Aorta (tissue), 5 donors: ENCODE measurements at places on chromosomes 1 and 21. TPM values are rescaled to one million over a fixed set of nuclear protein-coding genes. Genes with fewer than 3 reads are reported as not detected.

Gene ZNF648
- total RNA-seq, result not detected

DNA sequence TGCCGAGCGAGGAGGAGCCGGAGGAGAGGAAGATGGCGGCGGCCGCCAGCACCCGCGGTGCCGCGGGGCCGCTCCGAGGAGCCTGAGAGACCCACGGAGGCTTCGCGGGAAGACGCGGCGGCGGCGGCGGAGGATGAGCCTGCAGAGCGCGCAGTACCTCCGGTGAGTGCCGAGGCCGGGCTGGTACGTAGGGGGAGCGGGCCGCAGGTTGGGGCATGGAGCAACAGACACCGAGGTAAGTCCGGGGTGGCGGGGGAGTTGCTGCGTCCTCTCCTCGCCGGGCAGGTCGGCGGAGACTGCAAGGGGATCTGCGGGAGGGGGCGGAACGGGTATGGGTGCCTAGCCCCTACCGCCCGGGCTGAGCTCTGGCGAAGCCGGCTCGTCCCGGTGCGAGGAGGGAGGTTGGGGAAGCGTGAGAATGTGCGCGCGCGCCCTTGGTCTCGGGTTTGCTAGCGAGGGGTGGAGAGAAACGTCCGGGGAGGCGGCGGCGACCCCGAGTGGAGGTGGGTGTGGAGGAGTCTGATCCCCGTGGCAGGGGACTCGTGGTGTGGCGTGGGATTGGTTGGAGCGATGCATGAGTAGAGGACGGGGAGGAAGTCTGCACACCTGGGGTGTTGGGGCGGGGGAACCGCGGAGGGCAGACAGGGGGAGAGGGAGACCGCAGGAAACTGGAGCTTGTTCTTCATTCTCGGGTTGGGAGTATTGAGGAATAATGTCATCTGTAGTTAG is at the start of gene SMG7:
Gene SMG7, plus strand, starts transcription at position 12 of the 729 bp plus-strand sequence. Its CDS starts 122 bp downstream, at position 134.
- DNase-seq, result peak; percentile 87

- DNase-seq, result no peak
Measured at GRCh38 chr1:43441166-43441893, 12.4 kb downstream of the HYI start.

Gene GCLM
- 11.7 TPM for total RNA-seq

GRCh38 chr1:162023181-162023546 is 505 bp downstream of the OLFML2B start:
- no peak for DNase-seq

GRCh38 chr1:3787349-3787715 is 9.0 kb downstream of the LRRC47 start:
- no peak for DNase-seq

DNA sequence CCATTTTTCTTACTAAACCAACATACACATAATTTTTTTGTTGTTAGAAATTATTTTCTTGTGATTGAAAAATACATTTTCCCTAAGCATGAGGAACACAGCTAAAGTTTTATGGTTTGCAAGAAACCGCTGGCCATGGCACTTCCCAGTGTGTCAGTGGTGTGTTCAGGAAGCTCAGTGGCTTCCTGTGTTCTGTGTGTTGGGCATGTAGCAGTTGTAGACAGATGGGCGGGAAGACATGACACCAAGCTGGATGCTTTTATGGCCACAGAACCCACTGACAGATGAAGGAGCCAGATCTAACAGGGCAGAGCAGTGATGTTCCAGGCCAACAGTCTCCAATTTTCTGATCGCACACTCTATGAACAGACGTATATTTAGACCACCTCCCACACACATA is 119.8 kb downstream of the GALNT2 start:
- DNase-seq, result no peak

DNA sequence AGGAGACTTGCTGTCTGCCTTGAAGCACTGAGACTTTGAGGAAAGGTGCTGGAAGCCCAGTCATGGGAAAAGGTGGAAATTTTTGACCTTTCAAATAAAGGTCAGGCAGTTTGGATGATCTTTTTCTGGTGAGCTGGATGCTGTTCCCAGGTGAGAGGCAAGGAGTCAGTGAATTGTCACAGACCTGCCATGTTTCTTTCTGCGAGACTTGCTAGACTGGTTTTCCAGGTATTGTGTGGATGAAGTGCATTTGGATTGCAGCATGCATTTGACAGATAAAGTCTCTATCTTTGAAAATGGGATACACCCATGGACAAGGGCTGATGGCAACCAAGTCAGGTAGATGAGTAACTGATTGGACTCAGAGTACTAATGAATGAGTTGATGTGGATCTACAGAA is 65.7 kb upstream of the NHLH2 start:
- DNase-seq, result no peak

DNA sequence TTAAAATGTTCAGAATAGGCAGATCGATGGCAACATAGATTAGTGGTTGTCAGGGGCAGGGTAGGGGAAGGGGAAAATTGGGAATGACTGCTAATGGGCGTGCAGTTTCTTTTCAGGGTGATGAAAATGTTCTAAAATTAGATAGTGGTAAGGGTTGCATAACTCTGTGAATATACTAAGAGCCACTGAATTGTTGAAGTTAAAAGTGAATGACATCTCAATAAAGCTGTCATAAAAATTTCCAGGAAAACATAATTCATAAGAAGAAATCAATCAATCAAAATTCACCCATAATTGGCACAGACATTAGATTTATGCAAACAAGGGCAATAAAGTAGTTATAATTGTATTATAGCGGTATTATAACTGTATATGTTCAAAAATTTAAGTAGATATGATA is 228.2 kb downstream of the PCP4 start:
- DNase-seq, result no peak

Gene KRTAP7-1
- total RNA-seq, result not detected

GRCh38 chr1:111241797-111242196 is 14.3 kb downstream of the CHI3L2 start:
- DNase-seq, result no peak

DNA sequence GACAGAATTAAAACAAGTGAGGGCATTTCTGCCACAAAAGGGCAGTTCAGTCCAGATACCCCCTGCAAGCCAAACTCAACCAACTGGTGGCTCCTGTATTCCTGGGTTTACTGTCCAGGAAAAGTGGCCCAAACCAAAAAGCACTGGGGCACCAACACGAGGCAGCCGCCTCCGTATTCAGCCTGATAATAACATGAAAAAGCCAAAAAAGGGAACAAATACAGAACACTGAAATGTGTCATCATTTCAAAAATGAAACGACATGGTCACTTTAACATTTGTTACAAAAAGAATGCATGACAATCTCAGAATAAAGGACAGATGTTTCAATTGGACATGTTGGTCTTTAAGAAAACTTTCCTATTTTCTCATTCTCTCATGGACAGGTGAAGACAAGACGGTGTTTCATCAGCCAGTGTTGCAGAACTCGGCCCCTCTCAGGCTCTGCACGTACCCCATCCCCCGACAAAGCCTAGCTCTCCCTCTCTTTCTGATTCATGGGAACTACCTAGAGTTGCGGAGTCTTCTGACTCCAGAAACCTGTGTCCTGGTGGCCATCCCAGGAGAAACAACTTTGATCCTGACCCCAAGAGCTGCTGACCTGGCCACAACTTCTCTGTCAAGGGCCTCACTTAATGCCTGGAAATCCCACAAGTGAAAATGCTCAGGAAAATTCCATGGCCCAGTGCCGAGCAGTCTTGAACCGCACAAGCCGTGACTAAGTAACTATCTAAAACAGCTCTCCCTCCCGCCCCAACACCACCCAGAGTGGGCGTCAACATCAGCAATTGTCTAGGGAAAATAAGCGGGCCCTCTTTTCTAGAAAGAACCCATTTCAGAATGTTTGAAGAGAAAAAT is 27.1 kb downstream of the ZBTB17 start:
- peak; percentile 93 for DNase-seq

Gene SRGAP2C
- 37.3 TPM for total RNA-seq

DNA sequence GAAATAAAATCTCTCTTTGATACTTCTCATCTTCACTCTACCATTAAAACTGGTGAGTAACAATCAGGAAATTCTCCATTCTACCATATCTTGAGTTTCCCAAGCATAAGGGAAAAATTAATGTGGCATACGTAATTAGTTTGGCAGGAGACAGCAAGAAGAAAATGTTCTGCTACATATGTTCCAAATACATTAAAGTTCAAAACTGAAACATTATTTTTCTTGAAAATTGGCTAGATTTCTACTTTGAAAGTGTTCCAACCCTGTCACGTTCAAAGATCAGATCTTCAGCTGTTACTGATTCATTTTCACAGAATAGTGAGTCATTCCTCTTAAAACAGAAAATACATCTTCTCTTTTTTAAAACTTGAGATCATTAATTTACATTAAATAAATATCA is 48.5 kb downstream of the PIGK start:
- no peak for DNase-seq

GRCh38 chr1:54439550-54440223 is 33.5 kb upstream of the SSBP3 start:
- DNase-seq, result no peak

DNA sequence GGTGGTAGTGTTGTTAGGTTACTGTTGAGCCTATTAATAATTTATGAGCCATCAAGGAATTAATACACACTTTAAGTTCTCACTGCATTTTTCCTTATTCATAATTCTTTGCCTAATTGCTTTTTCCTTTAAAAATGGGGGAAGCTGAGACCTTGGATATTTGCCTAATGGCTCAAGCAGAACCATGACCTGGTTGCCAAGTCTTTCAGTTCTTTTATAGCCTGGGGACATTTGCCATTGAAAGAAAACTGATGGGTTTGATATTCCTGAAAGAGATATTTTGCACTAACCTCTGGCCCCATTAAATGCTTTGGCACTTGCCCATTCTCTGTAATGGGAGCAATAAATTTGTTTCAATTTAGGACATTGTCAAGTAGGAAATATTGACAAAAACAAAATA is 18.5 kb upstream of the LRRC53 start:
- no peak for DNase-seq

GRCh38 chr1:204198348-204199340 is 2.4 kb upstream of the KISS1 start:
- no peak for DNase-seq

Gene SLC44A5
- total RNA-seq, result 1.0 TPM

- DNase-seq, result no peak
Measured at GRCh38 chr1:119590393-119590792, 57.7 kb downstream of the ZNF697 start.

- no peak for DNase-seq
Measured at GRCh38 chr21:38850277-38850951, 44.7 kb downstream of the ETS2 start.

DNA sequence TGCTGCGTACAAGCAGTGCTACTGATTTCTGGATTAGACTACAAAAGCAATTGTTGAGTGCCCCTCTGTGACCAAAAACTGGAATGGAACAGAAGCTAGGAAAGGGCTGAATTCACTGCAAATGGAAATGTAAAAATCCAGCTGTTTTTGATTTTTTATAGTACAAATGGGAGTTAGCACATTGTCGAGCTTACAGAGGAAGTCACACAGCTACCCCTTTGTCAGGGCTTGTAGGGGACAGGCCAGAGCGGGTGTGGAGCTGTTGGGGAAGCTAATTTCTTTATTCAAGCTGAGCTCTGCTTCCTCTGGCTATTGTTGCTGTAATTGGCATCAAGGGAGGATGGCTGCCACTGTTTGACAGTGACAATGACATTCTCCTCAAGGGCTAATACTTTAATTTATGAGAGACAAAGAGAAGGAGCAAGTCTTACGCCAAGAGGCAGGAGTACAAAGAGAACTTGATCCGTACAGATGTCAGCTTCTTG is 96.1 kb downstream of the SLC35F3 start:
- no peak for DNase-seq

DNA sequence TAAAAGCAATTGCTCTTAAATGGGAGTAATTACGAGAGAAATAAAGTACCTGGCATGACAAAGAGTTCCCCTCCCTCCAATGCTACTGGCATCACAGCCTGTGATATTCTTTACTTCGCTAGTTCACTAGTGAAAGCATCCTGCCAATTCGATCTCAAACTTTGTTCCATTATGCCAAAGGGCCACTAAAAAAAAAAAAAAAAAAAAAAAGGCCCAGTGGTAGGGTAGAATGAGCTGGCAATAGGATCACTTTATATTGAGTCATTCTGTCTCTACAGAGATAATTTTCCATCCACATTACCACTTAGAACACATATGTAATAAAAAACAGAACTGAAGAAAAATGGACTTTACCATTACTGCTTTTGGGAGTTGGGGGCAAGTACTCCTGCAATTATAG is 11.2 kb downstream of the PUM1 start:
- no peak for DNase-seq

GRCh38 chr1:227343206-227343605 is 24.9 kb upstream of the CDC42BPA start:
- DNase-seq, result no peak

- peak; percentile 28 for DNase-seq
Measured at GRCh38 chr1:24973315-24973714, 43.2 kb upstream of the RUNX3 start.

GRCh38 chr1:10870493-10871096 is 74.1 kb upstream of the CASZ1 start:
- DNase-seq, result no peak

Gene DMBX1
- not detected for total RNA-seq

- DNase-seq, result no peak
Measured at GRCh38 chr1:101444381-101444780, 207.6 kb downstream of the S1PR1 start.

DNA sequence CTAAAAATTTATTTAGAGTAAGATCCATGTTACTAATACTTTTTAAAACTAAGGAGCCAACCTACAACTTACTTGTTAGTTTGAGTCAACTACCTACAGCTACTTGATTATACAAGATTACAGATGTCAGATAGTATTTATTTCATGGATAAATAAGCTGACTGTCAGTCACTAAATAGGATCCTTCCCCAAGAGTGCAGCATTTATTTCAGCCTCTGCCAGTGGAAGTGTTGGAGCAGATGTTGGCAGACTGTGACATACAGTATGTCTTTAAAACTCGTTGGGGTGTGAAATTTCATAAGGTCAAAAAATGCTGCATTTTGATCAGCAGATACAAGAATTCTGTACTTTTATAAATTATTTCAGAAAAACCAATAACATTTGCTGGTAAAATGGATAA is 156.2 kb downstream of the AKT3 start:
- no peak for DNase-seq

Gene ESRRG
- total RNA-seq, result 0.21 TPM

GRCh38 chr1:184472136-184472535 is 85.3 kb downstream of the C1orf21 start:
- DNase-seq, result no peak

DNA sequence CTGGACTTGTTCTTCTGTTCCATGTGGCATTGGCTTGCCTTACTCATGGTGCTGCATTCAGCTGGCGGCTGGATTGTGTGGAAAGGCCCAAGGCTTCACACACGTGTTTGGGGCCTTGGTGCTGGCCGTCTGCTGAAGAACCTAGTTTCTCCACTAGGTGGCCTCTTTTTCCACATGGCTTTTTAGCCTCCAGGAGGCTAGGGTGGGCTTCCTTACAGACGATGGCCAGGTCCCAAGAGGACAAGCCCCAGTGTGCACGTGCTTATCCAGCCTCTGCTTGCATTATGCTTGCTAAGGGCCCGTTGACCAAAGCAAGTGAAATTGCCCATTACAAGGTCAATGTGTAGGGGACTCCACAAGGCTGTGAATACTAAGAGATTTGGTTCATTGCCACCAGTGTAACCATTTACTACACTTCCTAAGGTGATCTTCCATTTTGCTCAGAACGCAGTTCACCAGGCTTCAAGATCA is 47.5 kb upstream of the FOXO6 start:
- DNase-seq, result no peak

Gene HDGF
- 106 TPM for total RNA-seq

Gene PKP1
- 0.39 TPM for total RNA-seq

Gene BEND5
- 11.2 TPM for total RNA-seq
